ENCODE measurements at places on chromosomes 2 and 18.

DNA sequence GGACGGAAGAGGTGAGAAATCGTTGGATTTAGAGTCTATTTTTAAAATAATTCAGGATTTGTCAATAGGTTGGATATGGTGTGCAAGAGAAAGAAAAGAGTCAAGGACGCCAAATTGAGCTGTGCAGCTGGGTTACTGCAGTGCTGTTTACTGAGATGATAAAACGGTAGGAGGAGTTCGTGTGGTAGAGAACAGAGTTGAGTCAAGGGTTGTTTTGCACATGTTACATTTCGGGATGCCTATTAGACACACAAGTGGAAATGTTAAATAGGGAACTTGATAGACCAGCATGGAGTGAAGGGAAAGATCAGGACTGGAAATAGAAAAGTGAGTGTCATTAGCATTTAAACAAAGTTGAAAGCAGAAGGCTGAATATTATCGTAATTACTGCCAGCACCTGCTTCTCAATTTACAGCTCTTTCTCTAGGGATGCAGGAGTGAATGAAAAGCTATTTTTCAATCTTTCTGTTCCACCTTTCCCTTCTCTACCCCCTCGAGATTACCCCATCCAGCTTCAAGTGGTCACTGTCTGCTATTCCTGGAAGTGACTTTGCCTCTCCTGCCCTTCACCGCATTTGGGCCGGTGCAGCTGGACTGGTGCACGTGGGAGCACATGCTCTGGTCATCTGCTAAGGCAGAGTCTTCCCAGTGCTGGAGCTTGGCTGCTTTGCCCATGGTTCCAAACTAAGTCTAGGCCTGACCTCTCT is 30.3 kb downstream of the GPR75 start:
- no peak for DNase-seq

- no peak for DNase-seq
Observed at GRCh38 chr2:17540093-17540812, at the start of gene VSNL1. TSS of gene VSNL1 (plus strand) at chr2:17540696. CDS start at chr2:17592075, 51,379 bp downstream.

DNA sequence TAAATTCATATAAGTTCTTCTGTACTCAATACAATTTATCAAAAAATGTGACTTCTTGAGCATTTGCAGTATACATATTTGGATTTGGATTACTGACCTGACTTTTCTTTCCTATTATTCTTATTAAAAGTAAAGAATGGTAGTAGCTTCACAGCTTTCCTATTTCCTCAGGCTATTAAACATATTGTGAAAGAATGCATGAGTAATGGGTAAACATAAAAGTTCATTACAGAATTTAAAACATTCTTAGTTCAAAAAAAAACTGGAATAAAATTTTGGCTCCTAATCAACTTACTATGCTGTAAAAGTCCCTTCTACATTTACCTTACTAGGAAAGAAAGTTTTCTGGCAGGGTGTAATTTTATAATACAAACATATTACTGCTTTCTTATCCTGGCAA is 27.3 kb upstream of the C2orf66 start:
- DNase-seq = no peak

- no peak for DNase-seq
Observed at GRCh38 chr2:26850000-26850431, 2.1 kb downstream of the DPYSL5 start.

GRCh38 chr2:177972782-177973181 is 99.8 kb downstream of the PDE11A start:
- DNase-seq = no peak

GRCh38 chr2:170152421-170152820 is 25.5 kb upstream of the MYO3B start:
- no peak for DNase-seq

DNA sequence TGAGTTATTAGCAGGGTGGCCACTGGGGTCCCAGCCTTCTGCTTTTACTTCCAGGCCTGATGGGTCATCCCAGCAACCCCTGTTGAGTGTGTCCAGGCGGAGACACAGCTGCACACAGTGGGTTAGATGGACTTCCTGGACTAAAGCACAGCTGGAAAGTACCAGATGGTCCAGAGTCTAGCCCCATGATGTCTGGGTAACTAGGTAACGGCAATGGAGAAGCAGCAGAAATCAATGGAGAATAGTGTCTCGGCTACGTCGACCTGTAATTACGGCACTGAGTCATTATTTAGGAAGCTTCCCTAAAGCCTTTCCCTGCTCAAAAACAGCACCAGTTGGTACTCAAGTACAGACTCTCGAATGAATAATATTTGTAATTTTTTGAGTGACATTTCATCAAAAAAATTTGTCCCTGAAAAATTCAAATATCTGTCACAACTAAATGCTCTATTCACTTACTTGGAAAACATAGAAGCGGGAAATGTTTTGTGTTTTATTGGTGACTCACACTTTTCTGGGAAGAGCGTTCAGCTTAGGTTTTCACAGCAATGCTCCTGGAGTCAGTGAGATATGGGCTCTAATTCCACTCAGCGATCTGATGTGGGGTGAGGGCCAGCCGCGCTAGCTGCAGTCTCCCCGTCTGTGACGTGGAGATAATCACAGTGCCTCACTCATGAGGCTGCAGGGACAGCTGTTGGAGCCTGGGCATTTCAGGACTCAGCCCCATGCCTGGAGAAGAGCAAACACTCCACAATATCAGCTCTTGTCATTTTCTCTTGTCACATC is 16.2 kb upstream of the ARL4C start:
- DNase-seq = no peak

GRCh38 chr18:27862041-27862682 is 314.8 kb downstream of the CDH2 start:
- no peak for DNase-seq

GRCh38 chr2:84556190-84556589 is 39.9 kb downstream of the DNAH6 start:
- no peak for DNase-seq

GRCh38 chr2:64601034-64601754 is 52.5 kb downstream of the SERTAD2 start:
- DNase-seq = no peak

GRCh38 chr2:54666131-54666633 is 57.3 kb upstream of the EML6 start:
- peak; percentile 80 for DNase-seq

DNA sequence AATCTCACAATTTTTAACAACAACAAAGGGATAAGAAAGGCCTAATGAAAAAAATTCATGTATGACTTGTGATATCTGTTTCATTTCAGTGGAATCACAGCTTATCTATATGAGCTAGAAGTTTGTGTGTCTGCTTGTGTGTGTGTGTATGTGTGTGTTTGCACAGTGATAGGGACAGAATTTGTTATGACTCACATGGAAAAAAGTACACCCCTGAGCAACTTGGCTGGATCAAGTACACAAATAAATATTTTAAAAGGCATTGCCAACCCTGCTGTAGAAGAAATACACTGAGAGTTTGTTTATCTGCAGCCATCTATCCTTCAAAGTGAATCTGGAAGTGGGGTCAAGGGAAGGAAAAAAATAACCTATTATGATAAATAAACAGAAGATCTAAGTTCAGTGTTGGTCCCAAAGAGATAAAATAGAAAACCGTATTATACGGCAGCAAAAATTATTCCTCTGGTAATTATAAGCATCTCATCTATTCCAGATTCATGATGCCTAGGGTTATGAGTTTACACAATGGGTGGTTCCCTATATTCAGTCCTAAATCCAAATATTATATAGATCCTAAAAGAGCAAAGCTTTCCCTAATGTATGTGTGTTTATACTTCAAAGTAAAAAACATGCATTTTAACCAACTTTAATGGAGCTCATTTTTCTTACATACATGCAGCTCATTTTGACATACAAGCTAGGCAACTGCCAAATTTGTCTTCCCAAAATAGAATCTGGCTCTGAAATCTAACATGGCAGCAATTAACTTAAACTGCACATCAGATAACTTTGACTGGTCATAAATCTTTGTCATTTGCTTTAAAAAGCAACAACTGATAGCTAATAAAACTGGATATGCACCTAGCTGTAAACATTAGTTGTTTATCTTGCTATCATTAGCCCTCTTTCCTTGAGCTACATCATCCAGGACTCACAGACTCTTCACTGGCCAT is 420.6 kb downstream of the IRS1 start:
- no peak for DNase-seq

DNA sequence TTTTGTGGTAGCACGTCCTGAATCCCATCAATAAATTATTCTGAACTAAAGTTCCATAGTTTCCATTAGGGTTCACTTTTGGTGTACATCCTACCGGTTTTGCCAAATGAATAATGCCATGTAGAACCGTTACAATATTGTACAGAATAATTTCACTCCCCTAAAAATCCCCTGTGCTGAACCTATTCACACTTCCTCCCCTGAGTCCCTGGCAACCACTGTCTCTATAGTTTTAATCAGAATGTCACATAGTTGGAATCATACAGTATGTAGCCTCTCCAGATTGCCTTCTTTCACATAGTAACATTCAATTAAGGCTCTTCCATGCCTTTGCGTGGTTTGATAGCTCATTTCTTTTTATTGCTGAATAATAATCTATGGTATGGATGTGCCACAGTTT is 9.6 kb upstream of the CASP8 start:
- no peak for DNase-seq

DNA sequence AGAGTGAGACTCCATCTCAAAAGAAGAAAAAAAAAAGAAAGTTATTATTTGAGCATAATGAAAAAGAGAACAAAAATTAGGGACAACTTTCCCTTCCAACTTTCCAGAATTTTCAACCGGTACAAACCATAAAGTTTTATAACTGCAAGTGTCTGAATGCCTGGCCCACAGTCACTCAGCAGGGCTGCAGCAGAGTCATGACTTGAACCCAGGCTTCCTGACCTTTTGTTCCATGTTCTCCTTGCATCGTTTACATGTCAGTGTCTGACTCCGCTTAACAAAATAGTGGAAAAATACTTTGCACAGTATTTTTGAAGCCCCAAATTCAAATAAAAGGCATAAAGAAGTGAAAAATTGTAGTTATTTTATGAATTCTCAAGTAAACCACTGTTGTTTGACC is 82.7 kb downstream of the LTBP1 start:
- no peak for DNase-seq

DNA sequence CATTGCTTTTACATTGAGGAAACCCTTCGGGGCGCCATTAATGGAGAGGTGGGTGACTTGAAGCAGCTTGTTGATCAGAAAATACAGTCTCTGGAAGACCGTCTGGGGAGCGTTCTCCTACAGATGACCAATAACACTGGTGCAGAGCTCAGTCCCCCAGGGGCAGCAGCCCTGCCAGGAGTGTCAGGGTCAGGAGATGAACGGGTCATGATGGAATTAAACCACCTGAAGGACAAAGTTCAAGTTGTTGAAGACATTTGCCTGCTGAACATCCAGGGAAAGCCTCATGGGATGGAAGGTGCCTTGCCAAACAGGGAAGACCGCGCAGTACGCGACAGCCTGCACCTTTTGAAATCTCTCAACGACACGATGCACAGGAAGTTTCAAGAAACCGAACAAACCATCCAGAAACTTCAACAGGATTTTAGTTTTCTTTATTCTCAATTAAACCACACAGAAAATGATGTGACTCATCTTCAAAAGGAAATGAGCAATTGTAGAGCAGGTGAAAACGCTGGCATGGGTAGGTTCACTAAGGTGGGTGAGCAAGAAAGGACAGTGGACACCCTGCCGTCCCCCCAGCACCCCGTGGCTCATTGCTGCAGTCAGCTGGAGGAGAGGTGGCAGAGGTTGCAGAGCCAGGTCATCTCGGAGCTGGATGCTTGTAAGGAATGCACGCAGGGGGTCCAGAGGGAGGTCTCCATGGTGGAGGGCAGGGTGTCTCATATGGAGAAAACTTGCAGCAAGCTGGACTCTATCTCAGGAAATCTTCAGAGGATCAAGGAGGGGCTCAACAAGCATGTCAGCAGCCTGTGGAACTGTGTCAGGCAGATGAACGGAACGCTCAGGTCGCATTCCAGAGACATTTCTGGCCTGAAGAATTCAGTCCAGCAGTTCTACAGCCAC is 45.0 kb downstream of the EMILIN2 start:
- no peak for DNase-seq

GRCh38 chr2:108288534-108289106 is at the start of gene SULT1C2:
TSS of gene SULT1C2 (plus strand) at chr2:108288895. CDS start at chr2:108293668, 4,773 bp downstream.
- no peak for DNase-seq

- DNase-seq = no peak
Observed at GRCh38 chr18:37698508-37699040, 133.0 kb upstream of the CELF4 start.

- DNase-seq = peak; percentile 4
Observed at GRCh38 chr2:158043181-158043948, 58.3 kb upstream of the UPP2 start.

GRCh38 chr2:59947917-59948541 is 605.4 kb downstream of the BCL11A start:
- DNase-seq = no peak

- DNase-seq = peak; percentile 23
Observed at GRCh38 chr2:48589170-48589767, 28.4 kb upstream of the GTF2A1L start.

GRCh38 chr2:185433824-185434223 is 304.8 kb upstream of the FSIP2 start:
- DNase-seq = no peak

Data from MV-4-11 (cell line).